Progenitor cell of endocrine pancreas (in vitro differentiated cells): ENCODE measurements at places on chromosomes 11 and 22. TPM values are rescaled to one million over a fixed set of nuclear protein-coding genes. Genes with fewer than 3 reads are reported as not detected.
A peak's percentile ranks its signal among the peaks of the same experiment; 100 is the strongest.

FJX1 gene
- total RNA-seq: 11.2 and 12.9 TPM in 2 replicates

TMEM191B gene
- 2.2 and 3.3 TPM in 2 replicates for total RNA-seq

DNA sequence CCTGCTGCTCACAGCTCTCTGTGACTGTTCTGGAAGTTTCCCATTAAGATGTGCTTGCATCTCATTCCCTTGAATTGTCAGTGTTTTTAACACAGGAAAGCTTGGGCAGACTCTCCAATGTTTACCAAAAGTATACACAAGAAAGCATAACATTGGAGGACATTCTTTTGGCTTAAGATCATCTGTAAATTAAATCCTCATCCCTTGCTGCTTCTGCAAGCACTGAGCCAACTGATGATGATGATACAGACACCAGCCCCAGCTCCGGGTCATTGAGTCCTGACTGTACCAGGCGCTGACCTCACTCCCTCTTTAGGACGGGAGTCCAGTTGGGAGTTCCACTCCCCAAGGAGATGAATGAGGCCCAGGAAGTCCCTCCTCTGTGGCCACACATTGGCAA, 23.8 kb downstream of the CD82 start:
- H3K4me3 ChIP-seq: no peak overlapping the region
- no peak overlapping the region for H3K27ac ChIP-seq
- no peaks in the 10 kb centered on the region for H3K27me3 ChIP-seq
- H3K36me3 ChIP-seq: no peaks in the 10 kb centered on the region
- H3K4me1 ChIP-seq: peaks cover 2% of the 10 kb centered on the region
- no peak for DNase-seq

- H3K4me3 ChIP-seq: no peak overlapping the region
- no peaks in the 10 kb centered on the region for H3K27me3 ChIP-seq
- no peak overlapping the region for H3K27ac ChIP-seq
- DNase-seq: no peak
Measured at GRCh38 chr22:25628494-25628893, 64.0 kb downstream of the GRK3 start.

SNRPD3 gene
- 124 and 125 TPM in 2 replicates for total RNA-seq

- peak overlapping the region; percentile 73 for H3K4me3 ChIP-seq
- H3K27me3 ChIP-seq: peaks cover 24% of the 10 kb centered on the region
- H3K36me3 ChIP-seq: peaks cover 11% of the 10 kb centered on the region
- no peaks in the 10 kb centered on the region for H3K4me1 ChIP-seq
- DNase-seq: peak; percentile 62
- no peak overlapping the region for H3K27ac ChIP-seq
Measured at GRCh38 chr11:1574238-1574932, 2.3 kb upstream of the DUSP8 start.

DNA sequence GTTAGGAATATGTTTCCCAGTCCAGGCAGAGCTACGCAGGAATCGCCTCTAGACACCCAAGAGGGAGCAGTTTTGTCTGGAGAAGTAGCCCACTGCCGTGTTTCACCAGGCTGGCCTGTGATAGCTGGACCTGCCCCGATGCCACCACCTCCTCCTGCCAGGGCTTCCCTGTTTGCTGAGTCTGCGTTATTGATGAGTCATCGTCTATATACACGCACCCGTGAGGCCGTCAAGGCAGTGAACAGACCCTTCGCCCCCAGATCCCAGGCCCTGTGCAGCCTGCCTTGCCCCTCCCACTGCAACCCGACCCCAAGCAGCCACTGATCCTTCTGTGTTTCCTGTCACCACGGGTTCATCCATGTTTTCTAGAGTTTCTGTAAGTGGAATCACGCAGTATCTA, 141.9 kb downstream of the IGLL1 start:
- H3K27me3 ChIP-seq: no peaks in the 10 kb centered on the region
- H3K4me1 ChIP-seq: peaks cover 12% of the 10 kb centered on the region
- H3K4me3 ChIP-seq: no peak overlapping the region
- H3K27ac ChIP-seq: no peak overlapping the region
- no peak for DNase-seq

DNA sequence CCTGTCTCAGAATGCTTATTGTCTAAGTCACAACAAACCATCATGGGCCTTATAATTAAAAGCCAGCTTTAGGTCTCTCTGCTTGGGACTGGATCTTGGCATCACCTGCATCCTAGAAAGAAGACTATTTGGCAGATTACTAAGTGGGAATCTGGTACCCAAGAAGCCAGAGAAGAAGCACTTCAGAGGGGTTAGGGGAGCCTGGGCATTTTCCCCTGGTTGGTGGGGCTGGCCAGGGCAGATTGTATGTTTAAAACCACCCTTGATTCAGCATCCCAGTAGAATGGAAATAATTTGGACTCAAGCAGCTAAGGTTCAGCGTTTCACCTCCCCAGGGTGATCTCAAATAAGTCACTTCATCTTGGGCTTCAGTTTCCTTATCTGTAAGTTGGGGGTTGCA, 193.7 kb downstream of the MIAT start:
- H3K27ac ChIP-seq: no peak overlapping the region
- H3K36me3 ChIP-seq: no peaks in the 10 kb centered on the region
- peaks cover 17% of the 10 kb centered on the region for H3K27me3 ChIP-seq
- no peak for DNase-seq
- no peak overlapping the region for H3K4me3 ChIP-seq
- no peaks in the 10 kb centered on the region for H3K4me1 ChIP-seq

DNA sequence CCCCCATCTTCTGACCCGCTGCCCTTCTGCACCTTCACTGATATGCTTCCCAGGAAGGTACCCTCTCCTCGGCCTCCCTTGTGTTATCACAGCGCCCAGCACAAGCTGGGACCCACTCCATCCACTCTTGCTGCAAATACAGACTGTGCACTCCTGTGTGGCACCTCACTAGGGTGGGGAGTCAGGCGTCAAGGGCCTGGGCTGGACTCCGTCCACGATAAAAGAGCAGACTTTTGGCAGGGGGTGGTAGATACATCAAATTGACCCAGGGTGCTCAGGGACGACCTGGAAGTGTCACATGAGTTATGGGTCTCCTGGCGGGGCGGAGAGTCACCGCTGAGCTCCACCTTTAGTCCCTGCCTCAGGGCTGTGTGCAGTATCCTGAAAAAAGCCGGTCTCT, 908 bp downstream of the TRPM5 start:
- peaks cover 70% of the 10 kb centered on the region for H3K27me3 ChIP-seq
- peak overlapping the region; percentile 47 for H3K4me3 ChIP-seq
- no peak for DNase-seq
- H3K36me3 ChIP-seq: no peaks in the 10 kb centered on the region
